ENCODE measurements at places on chromosomes 1 and 21. TPM values are rescaled to one million over a fixed set of nuclear protein-coding genes. Genes with fewer than 3 reads are reported as not detected.
A peak's percentile ranks its signal among the peaks of the same experiment; 100 is the strongest.

The KIF2C gene
- total RNA-seq, result 2.5 TPM

The LCE1B gene
- not detected for total RNA-seq

The TRPM2 gene
- total RNA-seq, result 1.2 TPM

GRCh38 chr1:112735752-112736151, 20.6 kb upstream of the PPM1J start:
- no peak for DNase-seq

DNA sequence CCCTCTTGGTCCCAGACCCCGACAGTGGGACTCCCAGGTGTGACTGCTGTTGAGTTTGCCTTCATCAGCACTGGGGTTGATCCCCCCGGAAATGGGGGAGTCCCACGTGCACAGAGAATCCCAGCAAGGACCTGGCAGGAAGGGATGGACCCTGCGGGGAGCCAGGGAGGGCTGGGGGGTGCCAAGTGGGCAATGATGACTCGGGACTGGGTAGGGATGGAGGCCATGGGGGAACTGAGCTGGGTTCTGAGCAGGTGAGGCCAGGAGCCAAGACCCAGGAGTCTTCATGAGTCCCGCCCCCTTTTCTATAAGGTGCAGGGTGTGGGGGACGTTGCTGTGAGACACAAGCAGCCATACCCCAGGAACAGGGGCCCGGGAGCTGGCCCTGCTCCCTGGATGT, 103.8 kb downstream of the CRYAA start:
- no peak for DNase-seq

DNA sequence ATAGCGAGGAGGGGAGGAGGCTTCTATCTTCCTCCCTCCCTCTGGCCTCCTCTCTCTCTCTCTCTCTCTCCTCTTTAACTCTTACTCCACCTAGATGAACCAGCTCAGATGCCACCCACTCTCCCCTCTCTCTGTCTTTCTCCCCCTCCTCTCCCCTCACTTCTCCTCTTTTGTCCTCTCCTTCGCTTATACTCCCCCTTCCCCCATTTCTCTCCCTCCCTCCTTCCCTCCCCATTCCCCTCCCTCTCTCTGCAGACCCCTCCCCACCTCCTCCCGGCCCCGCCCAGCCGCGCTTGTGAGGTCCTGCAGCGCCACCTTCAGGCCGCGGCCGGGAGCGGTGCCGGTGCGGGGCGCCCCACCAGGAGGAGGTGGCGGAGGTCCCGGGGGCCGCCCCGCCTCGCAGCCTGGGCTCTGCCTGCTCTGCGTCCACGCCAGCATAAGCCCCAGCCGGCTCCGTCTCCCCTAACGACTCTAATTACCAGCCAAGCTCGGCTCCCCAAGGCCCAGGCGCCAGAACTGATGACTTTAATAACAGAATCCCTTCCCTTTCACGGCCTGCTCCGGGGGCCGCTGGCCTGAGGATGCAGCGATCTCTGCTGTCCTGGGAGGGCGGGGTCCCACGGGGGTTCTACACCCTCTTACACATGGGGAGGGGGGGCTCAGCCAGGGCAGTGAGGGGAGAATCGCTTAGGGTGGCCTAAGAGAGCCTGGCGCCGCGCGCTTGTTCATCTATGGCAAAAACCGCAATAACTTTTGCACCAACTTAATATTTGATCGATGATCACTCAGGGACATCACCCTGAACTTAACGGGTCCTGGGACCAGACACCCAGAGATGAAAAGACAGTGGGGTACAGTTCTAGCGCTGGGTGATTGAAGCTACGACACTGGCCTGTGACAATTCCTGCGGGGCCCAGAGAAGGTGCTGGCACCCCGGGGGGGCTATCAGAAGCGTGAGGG, 637.3 kb downstream of the MATN1 start:
- DNase-seq, result no peak

- DNase-seq, result peak; percentile 79
These were observed 39.3 kb upstream of the HMGN1 start for GRCh38 chr21:39388038-39388810.

DNA sequence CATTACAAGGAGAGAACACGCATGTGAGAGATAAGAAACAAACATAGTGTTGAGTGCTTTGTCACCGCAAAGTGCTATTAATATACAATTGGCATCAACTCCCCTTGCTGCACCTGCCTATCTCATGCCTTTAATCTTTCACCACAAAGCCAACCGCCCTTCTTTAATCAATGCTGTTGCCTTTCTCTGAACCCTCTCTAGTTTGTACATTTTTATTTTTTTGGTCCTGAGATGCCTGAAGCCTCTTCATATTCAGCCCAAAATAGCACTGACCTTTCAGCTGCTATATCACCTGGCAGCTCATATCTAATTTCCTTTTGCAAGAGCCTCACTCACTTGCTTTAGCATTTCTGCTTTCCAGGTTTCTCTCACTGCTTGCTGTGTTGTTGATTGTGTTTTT, 504.7 kb downstream of the NUF2 start:
- DNase-seq, result no peak

- no peak for DNase-seq
These were observed 1573.5 kb downstream of the BRINP3 start for GRCh38 chr1:188904201-188904600.

- DNase-seq, result no peak
These were observed 29.4 kb upstream of the POU3F1 start for GRCh38 chr1:38076038-38076437.

GRCh38 chr1:10734962-10735544, 61.4 kb downstream of the CASZ1 start:
- DNase-seq, result no peak

- no peak for DNase-seq
These were observed 51.9 kb downstream of the PDE9A start for GRCh38 chr21:42705346-42705745.

DNA sequence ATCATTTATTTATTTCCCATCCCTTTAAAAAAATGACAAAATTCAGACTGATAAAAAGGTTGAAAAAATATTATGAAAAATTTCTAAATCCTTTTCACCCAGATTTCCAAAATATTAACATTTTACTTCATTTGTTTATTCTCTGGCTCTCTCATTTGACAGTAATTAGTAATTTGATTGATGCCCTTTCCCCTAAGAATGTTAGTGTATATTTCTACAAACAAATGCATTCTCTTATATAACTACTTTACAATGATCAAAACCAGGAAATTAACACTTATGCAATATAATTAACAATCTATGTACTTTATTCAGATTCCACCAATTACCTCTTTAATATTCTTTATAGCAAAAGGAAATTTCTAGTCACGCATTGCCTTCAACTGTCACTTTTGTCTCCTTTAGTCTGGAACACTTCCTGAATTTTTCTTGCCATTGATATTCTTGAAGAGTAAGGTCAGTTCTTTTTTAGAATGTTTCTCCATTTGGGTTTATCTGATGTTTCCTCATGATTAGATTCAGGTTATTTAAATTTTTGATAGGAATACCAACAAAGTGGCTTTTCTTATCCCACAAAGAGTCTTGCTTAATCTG, 3.9 kb downstream of the CD53 start:
- no peak for DNase-seq

- no peak for DNase-seq
These were observed 123.4 kb downstream of the HIVEP3 start for GRCh38 chr1:41795205-41795762.
